ENCODE measurements at places on chromosomes 4 and X. TPM values are rescaled to one million over a fixed set of nuclear protein-coding genes. Genes with fewer than 3 reads are reported as not detected.

PLRG1 gene
- 74.3 TPM for total RNA-seq

SPACA5B gene
- not detected for total RNA-seq

YIPF7 gene
- 3.5 TPM for total RNA-seq

SOWAHD gene
- total RNA-seq, result 0.69 TPM

SSX1 gene
- total RNA-seq, result not detected

TEC gene
- 1.2 TPM for total RNA-seq

GSX2 gene
- total RNA-seq, result 3.2 TPM

ZNF280C gene
- 11.8 TPM for total RNA-seq

Data from diencephalon (tissue), 1 donor.